Keratinocyte (primary cell): ENCODE measurements at places on chromosomes 1 and 21.

GRCh38 chr1:104905322-104905721 is 1155.6 kb downstream of the AMY1C start:
- DNase-seq = no peak

DNA sequence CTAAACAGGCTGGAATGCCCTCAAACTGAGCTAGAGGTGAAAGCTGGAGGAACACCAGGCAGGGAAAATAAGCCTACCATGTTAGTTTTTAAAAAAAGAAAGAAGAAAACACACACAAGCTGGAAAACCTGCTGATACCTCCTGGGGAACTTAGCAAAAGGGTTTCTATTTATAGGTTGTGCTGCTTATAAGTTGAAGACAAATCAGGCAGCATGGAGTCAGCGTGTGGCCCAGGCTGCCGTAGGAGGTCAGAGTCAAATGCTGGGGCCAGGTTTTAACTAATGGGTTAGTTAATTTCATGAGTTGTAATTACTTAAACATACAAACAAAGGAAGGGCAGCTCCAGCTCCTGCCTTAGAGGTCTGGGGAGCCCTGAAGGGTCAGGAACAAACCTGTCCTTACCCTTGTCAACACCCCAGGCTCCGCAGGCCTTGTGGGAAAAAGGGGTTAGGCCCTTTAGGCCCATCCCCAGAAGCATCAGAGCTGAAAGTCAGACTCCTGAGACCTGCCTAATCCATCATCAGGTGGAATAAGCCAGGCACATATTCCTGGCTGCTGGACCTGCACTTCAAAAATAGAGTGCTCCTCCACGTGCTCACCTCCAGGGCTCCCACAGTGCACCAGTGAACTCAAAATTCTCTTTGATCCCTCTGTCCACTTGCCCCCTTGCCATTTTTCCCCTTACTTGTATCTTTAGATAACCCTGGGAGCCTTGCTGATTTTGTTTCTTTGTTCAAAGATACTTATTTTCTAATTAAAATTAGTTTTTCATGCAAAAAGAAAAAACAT is 59.7 kb downstream of the BRINP2 start:
- no peak for DNase-seq

- DNase-seq = no peak
Observed at GRCh38 chr1:17004466-17005364, 7.0 kb downstream of the ATP13A2 start.

DNA sequence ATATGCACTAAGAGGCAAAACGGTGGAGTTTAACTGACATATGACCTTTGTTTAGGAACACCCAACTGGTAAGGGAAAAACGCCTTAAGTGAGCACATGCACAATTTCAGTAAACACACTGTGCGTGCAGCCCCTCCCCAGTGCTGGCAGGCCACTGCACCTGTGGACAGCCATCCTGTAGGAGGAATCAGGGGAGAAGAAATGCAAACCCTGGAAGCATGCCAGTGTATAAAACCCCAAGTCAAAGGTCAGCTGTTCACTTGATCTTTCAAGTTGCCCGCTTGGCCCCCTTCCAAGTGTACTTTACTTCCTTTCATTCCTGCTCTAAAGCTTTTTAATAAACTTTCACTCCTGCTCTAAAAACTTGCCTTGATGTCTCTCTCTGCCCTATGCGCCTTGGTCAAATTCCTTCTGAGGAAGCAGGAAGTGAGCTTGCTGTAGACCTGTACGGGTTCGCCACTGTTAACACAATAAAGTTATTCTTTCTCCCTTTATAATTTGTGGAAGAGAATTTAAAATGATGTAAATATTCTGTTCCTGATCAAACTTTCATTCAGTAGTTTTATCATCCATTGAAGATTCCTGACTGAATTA is 31.8 kb downstream of the USP25 start:
- no peak for DNase-seq

- DNase-seq = no peak
Observed at GRCh38 chr1:40092706-40093639, 4.1 kb downstream of the PPT1 start.

DNA sequence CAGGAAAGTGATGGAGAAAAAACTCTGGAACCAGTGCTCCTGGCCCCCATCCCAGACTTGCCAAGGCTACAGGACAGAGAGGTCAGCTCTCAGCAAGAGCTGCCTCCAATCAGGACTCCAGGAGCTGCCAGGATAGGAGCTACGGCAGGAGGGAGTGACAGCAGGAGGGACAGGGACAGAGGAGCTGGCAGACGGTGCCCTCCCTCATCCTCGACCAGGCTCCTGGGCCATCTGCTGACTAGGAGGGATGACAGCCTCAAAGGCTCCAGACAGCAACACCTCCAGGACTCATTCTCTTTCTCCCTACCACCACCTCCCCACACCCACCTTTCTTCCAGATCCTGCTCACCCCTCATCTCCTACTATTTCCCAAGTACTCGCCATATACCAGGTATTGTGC is 22.7 kb downstream of the DLGAP3 start:
- DNase-seq = no peak

GRCh38 chr1:113999233-113999632 is 20.0 kb downstream of the OLFML3 start:
- no peak for DNase-seq

- DNase-seq = no peak
Observed at GRCh38 chr1:9807541-9807940, 16.2 kb downstream of the CLSTN1 start.

DNA sequence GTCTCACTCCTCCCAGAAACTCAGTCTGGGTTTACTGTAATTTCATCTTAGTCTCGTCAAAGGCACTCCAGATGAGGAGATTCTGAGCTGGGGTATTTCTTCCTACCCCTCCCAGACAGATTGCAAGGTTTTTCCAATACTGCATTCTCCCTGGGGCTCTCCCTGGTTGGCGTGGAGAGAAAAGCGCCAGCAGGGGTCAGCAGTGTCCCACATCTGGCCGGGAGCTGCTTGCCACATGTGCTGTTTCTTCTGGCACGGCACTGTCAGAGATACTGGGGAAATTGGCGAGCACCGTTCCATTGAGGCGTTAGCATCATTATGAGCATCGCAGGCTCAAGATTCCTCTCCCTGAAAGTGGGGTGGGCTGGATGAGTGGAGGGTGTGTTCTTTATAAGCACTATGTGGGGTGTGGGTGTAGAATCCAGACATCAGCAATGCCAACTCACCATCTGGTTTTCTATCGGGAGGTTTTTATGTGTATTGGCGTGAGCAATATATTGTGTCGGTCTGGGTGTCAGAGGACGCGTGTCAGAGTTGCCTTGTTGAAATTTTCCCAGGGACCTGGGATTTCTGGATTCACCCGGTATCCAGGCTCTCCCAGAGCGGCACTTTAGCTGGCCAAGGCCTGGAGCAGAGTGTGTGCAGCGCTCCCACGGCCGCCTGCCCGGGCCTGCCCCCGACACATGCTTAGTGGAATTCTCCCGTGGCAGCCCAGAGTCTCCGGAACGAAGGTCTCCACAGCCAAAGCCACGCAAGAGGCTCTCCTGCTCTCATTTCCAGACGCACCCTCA is 8.0 kb upstream of the NAV1 start:
- no peak for DNase-seq
